Placental pericyte (primary cell): ENCODE measurements at places on chromosomes 7 and 10. TPM values are rescaled to one million over a fixed set of nuclear protein-coding genes. Genes with fewer than 3 reads are reported as not detected.

Gene GLUD1
- total RNA-seq = 189 and 290 TPM in 2 replicates

Gene SPOCK2
- under 0.01 and 0.44 TPM in 2 replicates for total RNA-seq

Gene TAS2R3
- total RNA-seq = 0.72 and 2.0 TPM in 2 replicates

Gene LIPJ
- not detected in 2 replicates for total RNA-seq

Gene TMEM243
- total RNA-seq = 21.3 and 68.3 TPM in 2 replicates

Gene TFR2
- total RNA-seq = 0.44 TPM in 1 of 2 replicates, not detected in the other

Gene MRLN
- total RNA-seq = not detected in 2 replicates

Gene H2AZ2
- 66.5 and 148 TPM in 2 replicates for total RNA-seq

Gene CTBP2
- total RNA-seq = 97.5 and 148 TPM in 2 replicates

Gene PDE1C
- 0.22 and 2.0 TPM in 2 replicates for total RNA-seq

Gene SUN3
- total RNA-seq = not detected in 2 replicates

Gene NKX1-2
- not detected in 2 replicates for total RNA-seq
